ENCODE measurements at places on chromosomes 11 and 22.

DNA sequence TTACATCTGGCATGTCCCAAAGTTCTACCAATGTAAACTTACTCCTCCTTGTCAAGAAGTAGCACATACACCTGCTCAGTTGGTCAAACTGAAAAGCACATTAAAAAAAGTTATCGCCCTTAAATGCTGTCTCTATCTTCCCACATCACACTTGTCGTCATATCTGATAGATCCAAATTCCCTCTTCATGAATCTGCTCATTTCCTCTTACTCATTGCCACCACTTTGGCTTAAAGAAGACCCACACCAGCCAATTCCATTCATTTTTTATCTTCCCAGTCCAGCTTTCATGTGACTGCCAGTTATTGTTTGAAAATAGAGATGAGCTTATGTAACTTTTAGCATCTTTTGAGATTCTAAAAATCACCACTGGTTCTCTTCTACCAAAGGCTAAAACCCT is 305.9 kb upstream of the MTNR1B start:
- no peak for DNase-seq

- no peak for DNase-seq
Observed at GRCh38 chr11:88300888-88301487, 36.5 kb downstream of the CTSC start.

- peak; percentile 26 for DNase-seq
Observed at GRCh38 chr11:75160220-75160757, 9.4 kb downstream of the SLCO2B1 start.

GRCh38 chr11:37926772-37927171 is 1328.7 kb upstream of the RAG2 start:
- no peak for DNase-seq

DNA sequence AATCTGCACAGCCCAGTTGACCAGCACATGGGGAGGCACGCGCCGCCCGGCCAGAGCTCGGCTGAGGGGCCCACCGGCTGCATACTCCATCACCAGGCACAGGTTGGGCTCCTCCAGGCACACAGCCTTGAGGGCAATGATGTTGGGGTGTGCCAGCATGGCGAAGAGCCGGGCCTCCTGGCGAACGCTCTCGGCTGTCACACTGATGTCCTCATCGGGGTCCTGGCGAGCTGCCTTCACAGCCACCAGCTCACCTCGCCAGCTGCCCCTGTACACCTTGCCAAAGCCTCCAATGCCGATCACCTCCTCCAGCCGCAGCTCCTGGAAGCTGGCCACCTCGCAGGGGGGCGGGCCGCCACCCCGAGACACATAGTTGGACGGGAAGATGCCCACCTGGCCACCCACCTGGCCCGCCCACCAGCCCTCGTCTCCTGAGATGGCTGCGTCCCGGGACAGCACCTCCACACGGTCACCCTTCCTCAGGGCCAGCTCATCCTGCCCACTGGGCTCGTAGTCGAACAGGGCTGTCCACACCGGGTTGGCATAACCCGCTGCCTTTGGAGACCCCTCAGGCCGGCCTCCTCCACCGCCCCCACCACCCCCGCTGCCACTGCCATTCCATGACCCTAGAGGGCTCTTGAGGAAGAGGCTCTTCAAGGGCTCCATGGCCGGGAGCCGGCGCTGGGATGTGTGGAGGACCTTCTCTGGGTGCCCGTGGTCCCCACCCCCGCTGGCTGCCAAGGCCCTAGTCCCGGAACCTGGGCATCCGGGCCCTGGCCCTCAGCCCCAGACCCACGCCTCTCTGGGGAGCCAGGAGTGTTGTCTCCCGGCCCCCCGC is 711 bp downstream of the MAP3K11 start:
- DNase-seq: no peak

All from LoVo (cell line).